Right atrium auricular region (tissue), 2 donors: ENCODE measurements at places on chromosomes 3 and 15. TPM values are rescaled to one million over a fixed set of nuclear protein-coding genes. Genes with fewer than 3 reads are reported as not detected.

DNA sequence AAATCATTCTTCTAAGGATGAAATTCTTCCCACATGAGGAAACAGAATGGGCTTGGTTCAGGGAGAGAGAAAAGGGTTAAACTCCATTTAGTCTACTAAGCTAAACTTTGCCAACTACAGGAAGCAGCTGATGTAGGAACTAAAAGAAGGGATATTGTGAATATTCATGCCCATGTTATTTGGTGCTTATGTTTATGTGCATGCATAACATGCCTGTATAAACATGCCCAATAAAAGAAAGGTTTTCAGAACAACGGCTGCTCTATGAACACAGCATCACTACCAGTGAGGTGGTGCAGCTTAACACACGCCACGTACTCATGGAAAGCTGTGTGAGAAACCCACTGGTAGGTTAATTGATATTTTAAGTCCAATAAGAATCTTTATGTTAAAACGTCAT, 59.4 kb upstream of the VGLL4 start:
- H3K4me3 ChIP-seq, result no peak overlapping the region
- H3K36me3 ChIP-seq, result peaks cover 24% of the 10 kb centered on the region
- H3K4me1 ChIP-seq, result no peaks in the 10 kb centered on the region

- no peaks in the 10 kb centered on the region for H3K4me1 ChIP-seq
- H3K4me3 ChIP-seq, result no peak overlapping the region
- no peaks in the 10 kb centered on the region for H3K27me3 ChIP-seq
- no peak for DNase-seq
Measured at GRCh38 chr3:125083776-125084175, 28.0 kb upstream of the HEG1 start.

DNA sequence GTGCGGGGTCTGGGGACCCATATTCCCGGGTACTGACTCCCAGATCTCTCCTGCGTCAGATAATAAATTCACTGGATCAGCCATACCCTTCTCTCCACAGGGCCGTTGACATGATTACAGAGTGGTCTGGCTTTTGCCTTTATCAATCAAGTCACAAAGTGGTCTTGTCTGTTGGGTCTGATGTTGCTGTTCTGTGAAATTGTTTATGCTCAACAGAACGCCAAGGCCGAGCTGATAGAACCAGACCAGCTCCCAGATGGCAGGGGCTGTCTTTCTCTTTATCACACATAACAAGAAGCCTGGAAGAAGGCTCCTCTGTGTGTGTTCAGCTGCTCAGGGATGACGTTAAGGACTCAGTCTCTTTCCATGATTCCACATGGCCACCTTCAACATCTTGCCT, 751 bp upstream of the DCLK3 start:
- no peaks in the 10 kb centered on the region for H3K36me3 ChIP-seq
- no peak for DNase-seq
- no peak overlapping the region for H3K4me3 ChIP-seq
- no peak overlapping the region for H3K27ac ChIP-seq
- peaks cover 4% of the 10 kb centered on the region for H3K4me1 ChIP-seq

The GOLGA8R gene
- total RNA-seq, result 2.3 TPM

DNA sequence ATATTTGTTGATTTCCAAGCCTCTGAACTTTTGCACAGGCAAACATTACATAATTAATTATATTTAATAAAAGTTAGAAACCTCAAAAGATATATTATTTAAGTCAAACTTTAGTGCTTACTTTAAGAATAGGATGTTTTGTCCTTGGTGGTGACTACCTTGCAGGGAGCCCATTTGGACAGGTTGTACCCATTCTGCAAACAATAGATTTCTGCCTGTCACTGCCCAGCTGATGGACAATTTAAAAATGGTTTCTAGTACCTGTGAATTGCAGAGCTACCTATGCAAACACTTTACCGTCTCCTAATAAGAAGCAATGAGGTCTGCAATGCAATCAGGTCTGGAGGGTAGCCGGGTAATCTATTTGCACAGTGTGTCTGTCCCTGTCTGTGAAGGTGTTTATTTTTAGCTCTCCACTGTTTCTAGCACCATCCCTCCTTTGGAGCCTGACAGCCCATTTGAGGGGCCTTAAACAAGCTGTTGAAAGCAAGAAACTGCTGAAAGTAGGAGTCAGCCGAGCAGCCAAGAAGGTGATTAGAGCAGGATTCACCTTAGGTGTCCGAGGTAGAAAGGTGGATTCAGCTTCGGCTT, 556.2 kb upstream of the CFAP20DC start:
- H3K27me3 ChIP-seq, result no peaks in the 10 kb centered on the region
- DNase-seq, result no peak
- no peak overlapping the region for H3K4me3 ChIP-seq
- no peaks in the 10 kb centered on the region for H3K36me3 ChIP-seq
- peak overlapping the region; percentile 7 for H3K27ac ChIP-seq

The PLA1A gene
- total RNA-seq, result 6.7 TPM

- no peaks in the 10 kb centered on the region for H3K4me1 ChIP-seq
- no peaks in the 10 kb centered on the region for H3K36me3 ChIP-seq
- peaks cover 8% of the 10 kb centered on the region for H3K27me3 ChIP-seq
- H3K27ac ChIP-seq, result no peak overlapping the region
- H3K4me3 ChIP-seq, result no peak overlapping the region
Measured at GRCh38 chr15:77636209-77636608, 3.5 kb upstream of the LINGO1 start.

The BNC1 gene
- 15.6 TPM for total RNA-seq

DNA sequence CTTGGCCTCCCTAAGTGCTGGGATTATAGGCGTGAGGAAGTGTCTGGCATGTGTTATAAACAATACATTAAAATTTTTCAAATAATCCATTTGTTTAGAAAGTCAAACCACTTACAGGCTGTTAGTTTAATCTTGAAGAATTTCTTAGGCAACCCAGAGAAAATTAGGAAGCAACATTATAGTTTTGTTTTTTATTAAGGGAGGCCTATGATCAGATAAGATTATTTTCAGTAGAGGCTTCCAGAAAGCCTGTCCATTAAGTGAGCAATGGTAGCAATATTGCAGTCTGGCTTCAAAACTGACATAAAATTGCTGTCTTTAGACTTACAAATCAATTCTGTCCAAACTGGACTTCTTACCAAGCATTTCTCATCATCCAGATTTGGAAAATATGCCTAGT, 49.6 kb downstream of the CD47 start:
- no peaks in the 10 kb centered on the region for H3K27me3 ChIP-seq
- DNase-seq, result no peak
- H3K36me3 ChIP-seq, result peaks cover 11% of the 10 kb centered on the region
- H3K27ac ChIP-seq, result no peak overlapping the region
- peaks cover 17% of the 10 kb centered on the region for H3K4me1 ChIP-seq

DNA sequence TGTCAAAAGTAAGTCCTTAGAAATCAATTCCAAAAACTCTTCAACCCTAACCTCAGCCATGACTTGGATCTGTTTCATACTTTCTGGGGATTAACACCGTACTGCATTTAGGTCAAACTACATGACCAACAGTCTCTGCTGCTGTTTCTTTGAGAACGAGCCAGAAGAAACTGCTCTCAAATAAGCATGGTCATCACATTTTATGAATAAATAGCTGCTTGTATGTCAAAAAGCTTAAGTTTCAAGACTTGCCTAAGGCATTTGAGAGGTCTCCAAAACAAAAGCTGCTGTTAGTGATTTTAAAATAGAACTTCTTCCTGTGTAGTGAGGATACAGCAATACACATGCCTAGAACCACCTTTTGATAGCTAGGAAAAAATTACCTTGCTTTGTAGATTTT, 166.3 kb upstream of the CHRM5 start:
- H3K27ac ChIP-seq, result no peak overlapping the region
- DNase-seq, result no peak
- H3K4me1 ChIP-seq, result no peaks in the 10 kb centered on the region

DNA sequence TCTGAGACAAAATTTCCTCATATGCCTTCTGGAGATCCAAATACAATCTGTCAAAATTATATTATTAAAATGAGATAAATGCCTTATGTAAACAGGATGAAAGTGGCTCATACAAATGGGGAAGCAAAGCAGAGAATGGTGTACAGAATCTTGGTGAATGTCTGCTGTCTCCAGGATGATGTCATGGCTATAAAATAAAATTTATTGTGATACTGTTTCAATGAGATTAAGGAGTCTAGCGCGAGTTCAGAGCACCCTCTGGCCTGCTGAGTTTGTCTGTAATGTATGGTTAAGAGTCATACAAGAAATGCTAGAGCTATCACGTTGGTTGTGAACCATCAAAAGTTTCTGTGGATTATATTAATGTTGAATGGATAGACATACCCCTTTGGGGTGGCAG, 359.7 kb downstream of the EFHB start:
- H3K36me3 ChIP-seq, result no peaks in the 10 kb centered on the region
- no peak overlapping the region for H3K4me3 ChIP-seq
- H3K27ac ChIP-seq, result no peak overlapping the region
- no peaks in the 10 kb centered on the region for H3K27me3 ChIP-seq

The DGKG gene
- total RNA-seq, result 25.1 TPM
